ENCODE measurements at places on chromosomes 3 and 15.

- DNase-seq, result no peak
Measured at GRCh38 chr3:34279901-34280300, 481.5 kb downstream of the PDCD6IP start.

DNA sequence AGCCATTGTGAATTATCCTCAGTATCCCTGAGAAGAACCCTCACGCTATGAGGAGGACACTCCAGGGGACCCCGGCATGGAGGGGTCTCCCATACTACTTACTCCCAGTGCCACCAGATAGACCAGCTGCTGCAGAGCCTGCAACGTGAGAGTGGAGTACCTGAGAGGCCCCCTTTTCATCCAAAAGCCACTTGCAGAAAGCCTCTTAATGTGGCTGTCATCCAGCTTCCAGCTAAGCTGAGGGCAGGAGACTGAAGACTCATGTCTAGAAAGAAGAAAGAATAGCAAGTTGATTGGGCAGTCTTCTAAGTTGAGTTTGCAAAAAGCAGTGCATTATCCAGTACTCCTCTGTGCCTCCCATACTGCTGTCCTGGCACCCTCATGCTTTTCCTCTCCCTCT is 27.3 kb upstream of the MNS1 start:
- no peak for DNase-seq

DNA sequence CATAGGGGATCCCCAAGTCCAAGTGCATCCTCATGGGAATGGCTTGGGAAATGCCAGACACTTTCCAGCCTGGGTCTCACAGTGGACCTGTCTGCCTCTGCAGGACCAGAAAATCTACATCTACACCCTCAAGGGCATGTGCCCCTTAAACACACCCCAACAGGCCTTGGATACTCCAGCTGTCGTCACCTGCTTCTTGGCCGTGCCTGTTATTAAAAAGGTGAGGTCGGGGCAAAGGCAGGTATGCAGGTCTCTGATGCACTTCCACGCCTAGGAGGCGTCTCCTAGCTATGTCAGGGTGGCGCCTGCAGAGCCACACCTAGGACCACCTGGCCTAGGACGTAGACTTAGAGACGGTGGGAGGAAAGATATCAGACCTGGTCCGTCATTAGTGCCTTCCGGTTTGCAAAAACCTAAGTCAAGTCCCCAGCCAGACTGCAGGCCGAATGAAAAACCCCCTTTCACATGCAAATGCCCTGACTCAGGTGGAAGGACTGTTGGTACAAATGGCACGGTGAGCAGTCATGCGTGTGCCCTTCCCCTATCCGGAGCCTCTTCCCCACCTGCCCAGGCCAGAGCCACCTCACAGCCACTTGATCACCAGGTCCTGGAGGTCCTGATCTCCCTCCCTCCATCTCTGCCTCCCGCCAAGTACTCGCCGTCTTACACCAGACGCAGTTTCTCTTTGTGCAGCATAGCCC is 143.5 kb downstream of the LRRK1 start:
- DNase-seq, result no peak

DNA sequence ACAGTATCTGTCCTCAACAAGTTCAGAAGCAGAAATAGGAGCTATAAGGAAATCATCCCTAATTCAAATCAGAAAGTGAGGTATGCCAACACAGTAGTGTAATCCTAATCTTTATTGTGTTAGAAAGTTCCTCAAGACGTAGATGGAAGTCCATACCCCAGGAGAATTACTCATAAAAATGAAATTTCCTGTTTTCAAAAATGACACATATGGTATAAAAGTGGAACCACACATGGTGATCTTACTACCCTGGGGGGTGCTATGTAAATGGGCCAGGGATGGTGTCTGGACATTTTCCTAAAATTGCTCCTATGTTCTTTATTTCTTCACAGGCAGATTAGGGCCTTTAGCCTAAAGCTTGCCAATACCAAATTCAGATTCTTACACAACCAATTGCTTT is 204.1 kb downstream of the ARRDC4 start:
- DNase-seq, result no peak

DNA sequence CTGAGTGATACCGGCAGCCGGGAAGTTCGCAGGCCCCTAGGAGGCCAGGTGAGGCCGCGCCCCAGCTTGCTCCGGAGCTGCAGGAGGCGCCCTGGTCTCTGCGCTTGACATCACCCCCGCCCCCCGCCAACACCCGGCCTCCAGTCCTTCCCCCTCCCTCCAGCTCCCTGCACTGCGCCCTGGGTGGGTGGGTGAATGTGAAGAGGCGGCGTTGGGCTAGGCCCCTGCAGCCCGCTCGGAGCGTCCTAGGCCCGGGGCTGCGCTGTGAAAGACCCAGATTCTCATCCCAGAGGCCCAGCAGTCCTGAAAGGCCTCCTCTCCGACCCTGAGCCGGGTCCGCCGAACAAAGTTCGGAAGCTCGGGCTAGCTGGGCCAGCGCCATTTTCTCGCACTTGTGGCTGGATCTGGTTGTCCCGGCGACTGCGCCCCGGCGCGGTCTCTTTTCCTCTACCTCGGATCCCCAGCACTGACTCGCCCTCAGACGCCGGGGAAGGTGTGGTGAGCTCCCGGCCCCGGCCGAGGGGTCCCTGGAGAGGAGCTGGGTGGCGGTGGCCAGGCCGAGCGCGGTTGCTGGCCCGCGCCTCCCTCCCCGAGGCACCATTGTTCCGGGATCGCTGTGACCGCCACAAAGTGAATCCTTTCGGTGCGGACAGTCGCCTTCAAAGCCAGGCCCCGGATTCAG is 12.9 kb downstream of the ZIC4 start:
- DNase-seq, result no peak

DNA sequence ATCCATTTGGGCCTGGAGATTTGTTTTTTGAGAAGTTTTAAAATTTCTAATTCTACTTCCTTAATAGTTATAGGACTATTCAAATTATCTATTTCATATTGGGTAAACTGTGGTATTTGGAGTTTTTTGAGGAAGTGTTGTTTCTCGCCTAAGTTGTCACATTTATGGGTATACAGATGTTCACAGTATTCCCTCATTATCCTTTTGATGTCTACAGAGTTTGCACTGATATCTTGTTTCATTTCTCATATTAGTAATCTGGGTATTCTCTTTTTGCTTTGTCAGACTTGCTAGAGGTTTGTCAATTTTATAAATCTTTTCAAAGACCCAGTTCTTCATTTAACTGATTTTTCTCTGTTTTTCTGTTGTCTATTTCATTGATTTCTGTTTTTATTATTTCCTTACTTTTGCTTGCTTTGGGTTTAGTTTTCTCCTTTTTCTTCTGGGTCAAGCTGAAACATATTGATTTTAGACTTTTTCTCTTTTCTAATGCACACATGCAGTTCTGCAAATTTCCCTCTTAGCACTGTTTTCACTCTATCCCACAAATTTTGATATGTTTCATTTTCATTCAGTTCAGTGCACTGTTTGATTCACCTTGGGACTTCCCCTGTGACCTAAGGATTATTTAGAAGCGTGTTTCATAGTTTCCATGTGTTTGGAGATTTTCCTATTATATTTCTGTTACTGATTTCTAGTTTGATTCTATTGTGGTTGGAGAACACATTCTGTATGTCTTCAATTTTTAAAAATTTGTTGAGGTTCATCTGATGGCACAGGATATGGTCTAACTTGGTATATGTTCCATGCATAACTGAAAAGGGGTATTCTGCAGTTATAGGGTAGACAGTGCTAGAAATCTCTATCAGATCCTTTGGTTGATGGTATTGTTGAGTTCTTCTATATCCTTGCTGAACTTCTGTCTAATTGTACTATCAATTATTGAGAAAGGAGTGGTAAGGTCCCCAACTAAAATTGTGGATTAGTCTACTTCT is 79.6 kb downstream of the SUMF1 start:
- DNase-seq, result no peak

DNA sequence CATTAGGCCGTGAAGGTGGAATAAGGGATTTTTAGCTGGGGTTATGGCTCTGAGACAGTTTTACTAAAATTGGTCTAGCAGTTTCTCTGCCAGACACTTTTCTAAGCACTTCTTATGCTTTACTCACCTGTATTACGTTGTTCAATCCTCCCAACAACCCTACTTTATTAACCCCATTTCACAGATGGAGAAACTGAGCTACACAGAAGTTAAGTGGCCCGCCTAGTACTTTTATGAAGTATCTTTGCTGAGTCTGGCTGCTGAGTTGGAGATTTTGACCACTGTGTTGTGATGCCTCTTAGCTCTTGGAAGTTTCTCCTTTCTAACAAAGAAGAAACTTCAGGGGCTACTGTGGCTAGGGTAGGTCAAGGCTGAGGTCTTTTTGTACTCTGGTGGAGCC is 11.5 kb downstream of the LIMD1 start:
- DNase-seq, result no peak

GRCh38 chr3:165613014-165613413 is 224.2 kb downstream of the BCHE start:
- no peak for DNase-seq

GRCh38 chr3:171556574-171557145 is 96.5 kb upstream of the TNIK start:
- no peak for DNase-seq

- no peak for DNase-seq
Measured at GRCh38 chr3:132554437-132554836, 42.6 kb upstream of the ACKR4 start.

- DNase-seq, result no peak
Measured at GRCh38 chr15:31503256-31503655, 176.6 kb downstream of the KLF13 start.

DNA sequence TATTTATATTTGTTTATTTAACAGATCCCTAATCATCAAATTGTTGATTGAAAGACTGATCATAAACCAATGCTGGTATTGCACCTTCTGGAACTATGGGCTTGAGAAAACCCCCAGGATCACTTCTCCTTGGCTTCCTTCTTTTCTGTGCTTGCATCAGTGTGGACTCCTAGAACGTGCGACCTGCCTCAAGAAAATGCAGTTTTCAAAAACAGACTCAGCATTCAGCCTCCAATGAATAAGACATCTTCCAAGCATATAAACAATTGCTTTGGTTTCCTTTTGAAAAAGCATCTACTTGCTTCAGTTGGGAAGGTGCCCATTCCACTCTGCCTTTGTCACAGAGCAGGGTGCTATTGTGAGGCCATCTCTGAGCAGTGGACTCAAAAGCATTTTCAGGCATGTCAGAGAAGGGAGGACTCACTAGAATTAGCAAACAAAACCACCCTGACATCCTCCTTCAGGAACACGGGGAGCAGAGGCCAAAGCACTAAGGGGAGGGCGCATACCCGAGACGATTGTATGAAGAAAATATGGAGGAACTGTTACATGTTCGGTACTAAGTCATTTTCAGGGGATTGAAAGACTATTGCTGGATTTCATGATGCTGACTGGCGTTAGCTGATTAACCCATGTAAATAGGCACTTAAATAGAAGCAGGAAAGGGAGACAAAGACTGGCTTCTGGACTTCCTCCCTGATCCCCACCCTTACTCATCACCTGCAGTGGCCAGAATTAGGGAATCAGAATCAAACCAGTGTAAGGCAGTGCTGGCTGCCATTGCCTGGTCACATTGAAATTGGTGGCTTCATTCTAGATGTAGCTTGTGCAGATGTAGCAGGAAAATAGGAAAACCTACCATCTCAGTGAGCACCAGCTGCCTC is 14.7 kb downstream of the THBS1 start:
- DNase-seq, result no peak

GRCh38 chr3:189941679-189942078 is 179.0 kb downstream of the P3H2 start:
- DNase-seq, result peak; percentile 13

DNA sequence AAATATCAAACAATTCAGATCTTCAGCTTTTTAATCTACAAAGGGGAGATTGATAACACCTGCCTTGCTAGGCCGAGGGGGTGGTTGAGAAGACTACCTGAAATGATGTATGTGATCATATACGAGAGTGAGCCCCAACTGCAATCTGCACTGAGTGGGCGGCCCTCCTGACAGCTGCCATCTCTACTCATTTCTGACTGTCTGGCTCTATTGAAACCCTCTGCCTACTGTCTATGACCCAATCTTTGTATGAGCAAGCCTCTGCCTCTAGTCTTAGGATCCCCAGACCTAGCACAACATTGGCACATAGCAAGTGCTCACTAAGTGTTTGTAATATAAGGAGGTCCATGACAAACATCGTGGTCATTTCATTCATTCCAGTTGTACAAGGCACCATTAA is 144.4 kb upstream of the NR2F2 start:
- DNase-seq, result no peak

- no peak for DNase-seq
Measured at GRCh38 chr15:67865331-67865730, 25.5 kb upstream of the RNU6-1 start.

- DNase-seq, result no peak
Measured at GRCh38 chr3:55480911-55481743, 6.0 kb downstream of the WNT5A start.

- no peak for DNase-seq
Measured at GRCh38 chr3:34207806-34208205, 409.4 kb downstream of the PDCD6IP start.

- no peak for DNase-seq
Measured at GRCh38 chr15:94122516-94122915, 108.8 kb upstream of the MCTP2 start.

- no peak for DNase-seq
Measured at GRCh38 chr15:72690938-72691337, 4.9 kb downstream of the BBS4 start.

- DNase-seq, result no peak
Measured at GRCh38 chr15:95262866-95263564, 1031.7 kb downstream of the MCTP2 start.

DNA sequence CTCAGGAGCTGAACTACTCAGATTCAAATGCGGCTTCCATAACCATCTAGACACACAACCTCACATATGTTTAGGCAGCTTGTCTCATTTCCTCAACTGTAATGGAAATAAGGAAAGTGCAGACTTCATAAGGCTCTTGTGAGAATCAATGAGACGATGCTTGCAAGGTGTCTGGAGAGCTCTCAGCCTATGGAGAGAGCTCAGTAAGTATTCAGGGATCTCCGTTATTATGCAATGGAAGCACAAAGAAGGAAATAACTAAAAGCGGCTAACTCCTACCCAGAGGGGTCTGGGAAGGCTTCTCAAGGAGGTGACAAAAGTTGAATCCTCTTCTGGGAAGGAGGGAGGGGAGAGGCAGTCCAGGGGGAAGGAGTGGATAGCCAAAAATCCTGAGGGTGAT is 50.1 kb upstream of the LIPC start:
- no peak for DNase-seq

DNA sequence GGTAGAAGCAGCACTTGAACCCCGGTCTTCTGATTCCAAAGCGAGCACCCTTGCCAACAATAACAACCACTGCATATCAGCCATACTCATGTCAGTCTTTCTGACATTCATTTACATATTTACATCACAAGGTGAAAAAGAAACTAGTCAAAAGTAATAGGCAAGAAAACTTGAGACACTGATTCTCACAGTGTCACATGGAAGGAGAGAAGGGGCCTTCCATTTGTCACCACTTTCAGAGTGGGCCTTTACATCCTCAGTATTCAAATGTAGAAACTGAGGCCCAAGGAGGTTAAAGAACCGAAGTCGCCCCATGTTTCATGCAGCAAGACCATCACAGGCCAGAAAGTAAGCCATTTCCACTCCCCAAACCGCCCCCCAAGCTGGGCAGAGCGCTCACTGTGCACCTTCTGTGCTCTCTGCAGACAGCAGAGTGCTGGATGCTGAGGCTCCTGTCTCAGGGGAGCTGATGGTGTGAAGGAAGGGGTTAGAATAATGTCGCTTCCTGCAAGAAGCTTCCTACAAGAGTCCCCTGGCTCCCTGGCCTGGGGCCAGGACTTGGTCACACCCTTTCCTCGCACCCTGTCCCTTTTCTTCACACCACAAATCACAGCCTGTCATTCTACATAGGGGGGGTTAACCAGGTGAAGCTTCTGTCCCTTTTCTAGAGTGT is 260.1 kb downstream of the UACA start:
- no peak for DNase-seq

GRCh38 chr15:91422797-91423196 is 322.7 kb downstream of the SV2B start:
- DNase-seq, result no peak

Data from activated naive CD4-positive, alpha-beta T cell treated with Interleukin-2 at 50 U/mL for 16 hours (primary cell).